ENCODE measurements at places on chromosomes 1 and 21.
A peak's percentile ranks its signal among the peaks of the same experiment; 100 is the strongest.

DNA sequence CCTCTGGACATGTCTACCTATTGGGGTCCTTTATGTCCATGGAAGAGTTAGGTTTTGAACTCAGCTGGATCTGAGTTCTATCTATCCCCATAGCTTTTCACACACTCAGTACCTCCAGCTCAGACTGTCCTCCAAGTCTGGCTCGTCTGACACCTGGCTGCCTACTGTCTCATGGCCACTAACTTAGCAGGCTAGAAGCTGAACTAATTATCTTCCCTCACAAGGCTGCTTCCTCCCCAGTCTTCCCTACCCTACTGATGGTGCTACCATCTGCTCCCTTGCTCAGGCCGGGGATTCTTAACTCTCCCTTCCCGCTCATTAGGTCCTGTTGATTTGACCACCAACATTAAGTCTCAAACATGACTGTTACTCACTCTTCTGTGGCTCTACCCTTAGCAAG is 13.4 kb downstream of the VANGL2 start:
- no peak overlapping the region for H3K27ac ChIP-seq
- H3K4me1 ChIP-seq, result peaks cover 66% of the 10 kb centered on the region
- H3K36me3 ChIP-seq, result no peaks in the 10 kb centered on the region
- DNase-seq, result no peak
- H3K4me3 ChIP-seq, result no peak overlapping the region
- H3K27me3 ChIP-seq, result no peaks in the 10 kb centered on the region

DNA sequence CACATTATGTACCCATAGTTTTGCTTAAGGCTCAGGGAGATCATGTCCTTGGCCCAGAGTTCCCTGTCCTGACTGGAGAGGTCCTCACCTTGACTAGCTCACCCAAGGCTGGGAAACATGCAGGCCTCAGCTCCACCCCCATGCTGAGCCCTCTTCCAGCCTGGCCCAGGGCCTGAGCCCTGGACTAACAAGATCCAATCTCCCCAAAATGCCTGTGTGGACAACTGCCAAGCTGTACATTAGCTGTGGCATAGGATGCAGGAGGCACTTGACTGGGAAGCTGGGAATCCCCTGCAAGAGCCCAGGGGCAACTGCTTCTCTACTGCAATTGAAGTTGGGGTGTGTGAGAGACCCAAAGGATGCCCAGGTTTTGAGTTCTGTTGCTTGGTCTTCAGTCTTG is 2.1 kb downstream of the LINGO4 start:
- H3K27me3 ChIP-seq, result no peaks in the 10 kb centered on the region
- no peak overlapping the region for H3K4me3 ChIP-seq
- no peaks in the 10 kb centered on the region for H3K36me3 ChIP-seq
- DNase-seq, result no peak
- H3K27ac ChIP-seq, result no peak overlapping the region

DNA sequence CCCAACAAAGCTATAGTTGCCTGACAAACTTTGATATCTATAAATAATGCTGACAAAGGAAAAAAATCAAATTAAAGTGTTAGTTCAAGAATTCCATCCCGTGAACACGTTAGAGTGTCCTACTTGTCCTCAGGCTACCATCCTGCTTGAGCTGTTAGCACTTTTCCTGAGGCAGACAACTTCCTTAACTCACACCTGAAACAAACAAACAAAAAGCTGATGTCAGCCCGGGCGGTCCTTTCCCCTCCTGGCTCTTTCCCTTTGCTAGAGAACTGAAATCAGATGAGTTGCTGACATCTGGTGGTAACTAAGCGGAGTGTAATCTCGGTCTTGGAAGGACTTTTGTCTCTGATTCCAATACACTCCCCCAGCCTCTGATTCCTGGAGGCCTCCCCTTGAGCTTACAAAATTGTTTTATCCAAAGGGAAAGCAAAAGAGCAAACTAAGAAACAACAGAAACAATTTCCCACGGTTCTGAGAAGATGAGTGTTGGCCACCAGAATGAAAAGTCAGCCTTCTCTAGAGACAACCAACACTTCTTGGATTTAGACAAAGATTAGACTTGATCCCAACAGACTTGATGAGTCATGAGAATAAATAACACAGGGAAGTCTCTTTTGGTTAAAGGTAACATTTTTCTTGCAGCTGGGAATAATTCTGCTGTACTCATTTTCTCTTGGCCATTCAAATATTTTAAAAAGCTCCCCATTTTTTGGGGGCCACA is 135.4 kb downstream of the PROX1 start:
- H3K4me1 ChIP-seq, result peaks cover 4% of the 10 kb centered on the region
- no peak for DNase-seq
- no peak overlapping the region for H3K27ac ChIP-seq
- H3K4me3 ChIP-seq, result no peak overlapping the region

GRCh38 chr1:115136706-115137105 is 47.4 kb upstream of the TSPAN2 start:
- no peak overlapping the region for H3K27ac ChIP-seq
- no peak overlapping the region for H3K4me3 ChIP-seq
- no peaks in the 10 kb centered on the region for H3K36me3 ChIP-seq
- no peak for DNase-seq
- peaks cover 30% of the 10 kb centered on the region for H3K4me1 ChIP-seq
- no peaks in the 10 kb centered on the region for H3K27me3 ChIP-seq

- no peak for DNase-seq
- H3K27me3 ChIP-seq, result no peaks in the 10 kb centered on the region
- H3K27ac ChIP-seq, result peak within 1 kb of the TSS; percentile 80
These were observed at the start of gene GJC2 for GRCh38 chr1:228149406-228150119. GJC2 (plus strand) TSS chr1:228149930; CDS start chr1:228157759, 7,829 bp downstream.

DNA sequence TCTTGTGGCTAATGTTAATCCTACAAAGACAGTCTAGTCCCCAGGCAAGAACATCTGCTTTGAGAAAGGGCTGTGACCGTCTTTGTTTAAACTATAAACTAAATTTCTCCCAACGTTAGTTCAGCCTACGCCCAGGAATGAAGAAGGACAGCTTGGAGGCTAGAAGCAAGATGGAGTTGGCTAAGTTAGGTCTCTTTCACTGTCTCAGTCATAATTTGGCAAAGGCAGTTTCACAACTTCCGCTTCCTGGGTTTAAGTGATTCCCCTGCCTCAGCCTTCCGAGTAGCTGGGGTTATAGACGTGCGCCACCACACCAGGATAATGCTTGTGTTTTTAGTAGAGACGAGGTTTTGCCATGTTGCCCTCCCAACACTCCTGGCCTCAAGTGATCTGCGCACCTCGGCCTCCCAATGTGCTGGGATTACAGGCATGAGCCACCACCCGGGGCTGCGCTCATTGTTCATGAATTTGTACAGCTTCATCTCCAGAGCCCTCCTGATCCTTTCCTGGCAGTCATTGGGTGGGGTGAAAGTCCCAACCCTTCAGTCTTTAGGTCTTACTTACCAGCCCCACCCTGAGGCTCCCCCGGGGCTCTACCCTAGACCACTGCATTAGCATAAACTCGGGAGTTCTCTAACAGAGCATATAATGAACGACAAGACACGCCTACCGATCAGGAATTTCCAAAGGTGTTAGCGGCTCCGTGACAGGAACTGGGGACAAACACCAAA is 4.9 kb upstream of the MASP2 start:
- DNase-seq, result no peak
- H3K4me3 ChIP-seq, result no peak overlapping the region
- no peaks in the 10 kb centered on the region for H3K27me3 ChIP-seq
- peaks cover 25% of the 10 kb centered on the region for H3K4me1 ChIP-seq

DNA sequence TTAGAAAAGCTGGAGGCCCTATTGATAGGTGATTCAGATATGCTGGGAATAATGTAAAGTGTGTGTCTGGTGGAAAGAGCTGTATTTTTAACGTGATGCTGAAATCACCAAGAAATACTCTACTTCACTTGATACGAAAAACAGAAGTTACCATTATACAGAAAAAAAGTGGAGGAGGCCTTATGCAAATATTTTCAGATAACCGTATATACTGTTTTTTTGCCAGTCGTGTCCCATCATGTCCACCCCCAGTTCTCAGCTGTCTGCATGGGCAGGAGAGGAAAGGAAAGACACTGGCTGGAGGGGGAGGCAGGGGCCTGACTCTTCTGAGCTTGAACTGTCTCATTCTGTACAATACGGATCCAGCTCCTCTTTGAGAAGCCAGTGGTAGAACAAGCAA is 51.1 kb downstream of the KCNJ6 start:
- no peaks in the 10 kb centered on the region for H3K4me1 ChIP-seq
- no peak overlapping the region for H3K27ac ChIP-seq
- no peaks in the 10 kb centered on the region for H3K36me3 ChIP-seq
- DNase-seq, result no peak

- H3K4me1 ChIP-seq, result peaks cover 80% of the 10 kb centered on the region
- no peaks in the 10 kb centered on the region for H3K36me3 ChIP-seq
- no peak overlapping the region for H3K4me3 ChIP-seq
- no peaks in the 10 kb centered on the region for H3K27me3 ChIP-seq
- no peak for DNase-seq
These were observed 74.9 kb downstream of the JAK1 start for GRCh38 chr1:64891448-64891825.

DNA sequence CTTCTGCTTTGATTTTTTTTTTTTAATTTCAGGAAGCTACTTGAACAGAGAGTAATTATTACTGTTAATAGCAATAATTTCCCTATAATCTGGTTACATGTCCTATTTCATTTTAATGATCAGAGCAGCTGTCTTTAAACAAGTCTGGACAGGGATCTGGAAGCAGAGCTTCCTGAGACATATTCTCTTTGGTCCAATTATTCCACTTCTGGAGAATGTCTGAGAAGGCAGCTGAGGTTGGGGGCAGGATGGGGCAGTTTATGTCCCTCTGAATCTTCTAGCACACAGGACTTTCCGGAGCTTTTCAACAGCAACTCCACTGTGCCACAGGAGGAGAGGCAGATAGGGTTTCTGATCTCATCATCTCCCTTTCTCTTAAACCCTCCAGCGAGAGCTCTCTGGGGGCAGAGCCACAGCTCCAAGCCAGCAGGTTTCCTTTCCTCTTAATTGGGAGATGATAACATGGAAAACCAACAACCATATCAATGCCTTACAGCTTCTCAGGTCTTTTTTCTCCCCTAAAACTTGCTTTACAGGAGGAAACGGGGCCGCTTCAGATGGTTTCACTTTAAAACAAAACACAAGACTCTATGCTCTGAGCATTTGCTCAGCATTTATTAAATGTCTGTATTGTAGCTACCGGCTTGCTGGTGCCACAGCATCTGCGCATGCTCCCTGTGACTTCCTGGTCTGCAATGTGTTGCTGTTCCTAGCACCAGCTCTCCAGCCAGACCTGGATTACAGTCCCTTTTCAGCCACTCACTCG is 425.7 kb upstream of the USP24 start:
- peak overlapping the region; percentile 25 for H3K4me3 ChIP-seq
- H3K4me1 ChIP-seq, result peaks cover 4% of the 10 kb centered on the region
- H3K36me3 ChIP-seq, result no peaks in the 10 kb centered on the region
- DNase-seq, result no peak

DNA sequence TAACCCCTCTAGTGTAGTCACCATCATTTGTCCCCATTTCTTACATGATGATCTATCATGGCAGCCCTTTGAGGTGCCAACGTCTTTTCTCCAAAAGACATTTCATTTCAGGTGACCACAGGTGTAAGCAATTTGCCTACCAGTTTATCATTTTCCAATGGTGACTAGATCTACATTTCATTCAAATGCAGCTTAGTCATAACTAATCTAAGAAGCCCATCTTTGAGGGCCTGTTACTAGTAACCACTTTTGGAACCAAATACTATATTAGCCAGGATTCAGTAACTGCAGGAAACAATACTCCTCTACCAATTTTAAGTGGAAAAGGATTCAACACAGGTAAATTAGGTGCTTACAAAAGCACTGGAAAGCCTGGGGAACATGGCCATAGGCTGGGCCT is 30.6 kb upstream of the TMEM54 start:
- H3K36me3 ChIP-seq, result peaks cover 26% of the 10 kb centered on the region
- H3K27ac ChIP-seq, result no peak overlapping the region
- no peak for DNase-seq
- H3K4me1 ChIP-seq, result peaks cover 3% of the 10 kb centered on the region

DNA sequence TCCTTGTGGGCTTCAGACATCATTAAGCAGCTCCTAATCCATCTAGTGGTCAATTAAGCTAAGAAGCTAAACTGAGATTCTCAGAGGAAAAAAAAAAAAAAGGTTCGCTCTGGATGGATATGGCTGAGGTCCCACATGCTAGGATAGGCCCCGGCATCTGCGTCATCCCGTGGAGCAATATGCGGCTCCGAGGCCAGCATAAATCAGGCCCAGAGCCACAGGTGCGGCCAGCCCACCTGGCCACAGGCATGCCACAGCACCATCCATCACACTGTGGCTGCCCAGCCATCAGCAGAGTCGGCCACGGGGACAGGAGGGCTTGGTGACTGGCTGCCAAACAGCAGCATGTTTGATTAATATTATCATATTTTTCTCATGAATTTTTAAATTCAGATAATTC is 106.9 kb upstream of the TIAM1 start:
- no peak for DNase-seq
- H3K27me3 ChIP-seq, result no peaks in the 10 kb centered on the region
- no peak overlapping the region for H3K4me3 ChIP-seq
- H3K27ac ChIP-seq, result no peak overlapping the region
